KG1 (cell line): ENCODE measurements at places on chromosomes 4 and X.

GRCh38 chr4:33746979-33747378 lies 2497.3 kb downstream of the ARAP2 start:
- no peak for DNase-seq

DNA sequence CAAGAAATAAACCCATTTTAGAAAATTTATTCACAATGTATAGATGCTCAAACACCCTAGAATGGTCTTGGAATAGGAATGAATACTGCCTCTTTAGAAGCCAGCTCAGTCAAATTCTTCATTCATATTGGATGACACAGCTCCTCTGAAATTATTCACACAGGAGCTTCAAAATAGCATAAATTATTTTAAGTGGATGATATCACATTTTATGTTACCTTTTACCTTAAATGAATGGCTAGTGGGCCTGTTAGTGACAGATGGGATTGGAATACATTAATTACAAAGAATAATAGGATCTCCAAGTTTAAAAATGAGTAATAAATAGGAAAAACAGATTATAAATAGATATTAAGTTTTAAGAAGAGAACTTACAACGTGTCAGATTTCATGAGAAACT lies 184.4 kb downstream of the GABRB1 start:
- DNase-seq, result no peak

GRCh38 chr4:83118869-83119268 lies 4.3 kb upstream of the PLAC8 start:
- no peak for DNase-seq

- DNase-seq, result no peak
Observed at GRCh38 chrX:17736478-17736855, 826 bp upstream of the SCML1 start.

- DNase-seq, result peak; percentile 7
Observed at GRCh38 chrX:4547213-4547836, 833.9 kb upstream of the PRKX start.

DNA sequence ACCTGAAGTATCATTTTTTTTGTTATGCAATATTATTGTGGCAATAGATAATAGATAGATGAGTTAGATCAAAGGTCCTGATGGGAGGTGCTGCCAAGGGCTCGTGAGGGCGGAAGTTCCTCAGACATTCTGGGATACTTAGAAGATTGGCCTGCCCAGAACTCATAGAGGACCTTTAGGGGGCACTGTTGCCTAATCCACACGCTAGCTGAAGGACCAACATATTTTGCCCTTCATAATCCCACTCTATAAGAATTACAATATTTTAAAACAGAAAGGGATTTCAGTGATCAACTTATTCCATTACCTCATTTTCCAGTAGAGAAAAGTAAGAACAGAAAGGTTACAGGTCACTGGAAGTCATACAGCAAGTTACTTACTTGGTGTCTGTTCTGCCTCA lies 22.9 kb upstream of the COX7B2 start:
- DNase-seq, result no peak
